ENCODE measurements at places on chromosomes 1 and 21.

DNA sequence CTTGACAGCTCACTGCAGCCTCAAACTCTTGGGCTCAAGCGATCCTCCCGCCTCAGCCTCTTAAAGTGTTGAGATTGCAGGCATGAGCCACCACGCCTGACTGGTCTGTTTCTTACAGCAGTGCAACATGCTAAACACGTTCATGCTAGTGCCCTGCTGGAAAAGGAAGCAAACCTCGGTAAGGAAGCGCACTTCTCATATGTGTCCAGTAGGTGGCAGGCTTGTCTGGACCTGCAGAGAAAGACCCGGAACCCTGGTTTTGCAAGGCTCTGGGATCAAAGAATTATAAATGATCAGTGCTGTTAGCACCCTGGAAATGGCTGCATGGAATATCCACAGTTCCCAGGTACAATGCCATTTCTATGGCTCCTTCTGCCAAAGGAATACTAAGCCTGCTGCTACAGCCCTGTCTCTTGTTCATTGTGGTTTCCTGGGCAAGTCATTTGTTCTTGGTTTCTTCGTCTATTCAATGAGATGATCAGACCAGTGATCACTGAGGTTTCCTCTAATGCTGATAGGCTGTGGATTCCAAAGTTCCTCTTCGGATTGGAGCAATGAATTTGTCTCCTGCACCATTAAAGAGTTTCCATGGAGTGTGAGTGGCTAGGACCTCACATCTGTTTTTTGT lies 15.9 kb downstream of the RNU5D-1 start:
- peak; percentile 73 for DNase-seq

- DNase-seq: peak; percentile 69
These were observed 25.0 kb upstream of the ZNF436 start for GRCh38 chr1:23394684-23395083.

- DNase-seq: no peak
These were observed 24.5 kb upstream of the SLC1A7 start for GRCh38 chr1:53166912-53167311.

- no peak for DNase-seq
These were observed 87.7 kb downstream of the SPATA17 start for GRCh38 chr1:217718873-217719272.

GRCh38 chr1:208157769-208158168 lies 86.4 kb downstream of the PLXNA2 start:
- DNase-seq: no peak

- DNase-seq: peak; percentile 75
These were observed 536.6 kb upstream of the NR5A2 start for GRCh38 chr1:199490769-199491527.

DNA sequence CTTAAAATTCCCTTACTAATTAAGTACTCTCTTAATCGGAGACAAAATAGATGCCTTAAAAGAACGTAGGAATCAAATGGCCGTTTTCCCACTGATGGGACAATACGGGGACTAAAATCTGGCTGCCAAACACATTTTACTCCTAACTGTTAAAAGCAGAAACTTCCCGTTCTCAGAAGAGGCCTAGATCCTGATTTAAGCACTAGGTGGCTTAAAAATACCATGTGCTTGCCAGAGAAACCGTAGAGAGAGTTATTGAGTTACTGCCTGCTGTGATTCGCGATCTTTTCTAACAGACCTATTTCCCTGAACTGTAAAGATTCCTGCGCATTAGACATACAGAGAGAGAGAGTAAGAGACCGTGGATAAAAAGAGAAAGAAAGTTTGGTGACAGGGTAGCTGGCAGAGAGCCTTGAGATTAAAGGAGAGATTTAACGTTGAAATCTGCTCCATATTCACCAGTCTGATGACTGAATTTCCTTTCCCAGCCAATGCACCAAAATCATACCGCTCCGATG lies 54.4 kb upstream of the STUM start:
- DNase-seq: no peak

GRCh38 chr1:84939151-84939550 lies 46.1 kb upstream of the LPAR3 start:
- peak; percentile 37 for DNase-seq

- DNase-seq: no peak
These were observed 430.1 kb upstream of the USP24 start for GRCh38 chr1:55645270-55645669.

DNA sequence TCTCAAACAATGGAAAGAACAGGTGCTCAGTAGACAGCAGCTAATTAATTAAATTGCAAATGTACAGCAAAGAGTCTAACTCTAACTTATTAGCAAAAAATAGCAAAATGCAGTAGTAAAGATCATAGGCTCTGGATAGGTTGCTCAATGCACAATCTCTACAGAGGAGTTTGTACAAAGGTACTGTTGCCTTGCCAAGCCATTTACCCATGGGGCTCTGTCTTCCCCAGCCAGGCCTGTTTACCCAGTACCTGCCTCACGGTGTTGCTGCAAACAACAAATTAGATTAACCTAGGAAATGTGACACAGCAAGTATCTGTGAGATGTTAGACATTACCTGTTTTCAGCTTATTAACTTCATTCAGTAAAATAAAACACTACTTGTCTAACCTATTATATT lies 222.0 kb downstream of the DENND1B start:
- no peak for DNase-seq

DNA sequence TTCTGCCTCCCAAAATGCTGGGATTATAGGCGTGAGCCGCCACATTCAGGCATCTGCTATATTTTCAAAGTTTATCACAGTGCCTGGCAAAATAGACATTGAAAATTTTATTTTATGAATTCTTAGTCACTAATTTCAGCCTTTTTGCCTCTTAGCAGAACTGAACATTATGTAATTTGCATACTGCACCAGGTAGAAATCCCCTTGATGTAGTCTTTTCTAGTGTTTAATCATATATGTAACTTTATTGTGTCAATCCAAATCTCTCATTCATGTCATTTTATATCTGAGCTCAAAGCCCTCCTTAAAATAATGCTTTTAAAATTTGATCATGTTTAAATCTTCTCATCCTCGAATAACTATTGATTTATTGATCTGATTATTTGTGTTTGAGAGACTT lies 19.2 kb downstream of the WDTC1 start:
- DNase-seq: no peak

DNA sequence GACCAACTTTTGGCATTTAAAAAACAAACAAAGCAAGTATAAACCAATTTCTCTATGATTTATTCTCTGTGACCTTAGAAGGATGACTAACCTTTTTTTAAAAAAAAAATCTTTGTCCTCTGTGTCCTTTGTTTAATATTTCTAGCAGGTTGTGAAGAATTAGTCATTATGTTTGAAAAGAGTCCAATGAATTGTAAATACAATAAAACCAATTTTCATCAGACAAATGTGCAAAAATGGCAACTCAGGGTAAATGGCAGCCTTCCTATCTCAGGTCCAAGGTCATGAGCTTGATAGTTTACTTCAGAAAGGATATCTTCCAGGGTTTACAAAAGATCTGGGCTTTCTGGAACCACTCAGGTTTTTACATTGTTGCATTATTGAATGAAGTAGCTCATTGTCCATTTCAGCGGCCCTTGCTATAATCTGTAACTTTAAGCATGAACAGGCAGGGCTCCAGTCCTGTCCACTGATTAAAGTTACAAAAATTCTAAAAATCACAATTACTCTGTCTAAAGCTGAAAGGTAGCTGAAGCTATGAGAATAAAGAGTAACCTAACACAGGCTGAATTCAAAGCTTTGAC lies 11.7 kb upstream of the MAP3K21 start:
- DNase-seq: no peak

DNA sequence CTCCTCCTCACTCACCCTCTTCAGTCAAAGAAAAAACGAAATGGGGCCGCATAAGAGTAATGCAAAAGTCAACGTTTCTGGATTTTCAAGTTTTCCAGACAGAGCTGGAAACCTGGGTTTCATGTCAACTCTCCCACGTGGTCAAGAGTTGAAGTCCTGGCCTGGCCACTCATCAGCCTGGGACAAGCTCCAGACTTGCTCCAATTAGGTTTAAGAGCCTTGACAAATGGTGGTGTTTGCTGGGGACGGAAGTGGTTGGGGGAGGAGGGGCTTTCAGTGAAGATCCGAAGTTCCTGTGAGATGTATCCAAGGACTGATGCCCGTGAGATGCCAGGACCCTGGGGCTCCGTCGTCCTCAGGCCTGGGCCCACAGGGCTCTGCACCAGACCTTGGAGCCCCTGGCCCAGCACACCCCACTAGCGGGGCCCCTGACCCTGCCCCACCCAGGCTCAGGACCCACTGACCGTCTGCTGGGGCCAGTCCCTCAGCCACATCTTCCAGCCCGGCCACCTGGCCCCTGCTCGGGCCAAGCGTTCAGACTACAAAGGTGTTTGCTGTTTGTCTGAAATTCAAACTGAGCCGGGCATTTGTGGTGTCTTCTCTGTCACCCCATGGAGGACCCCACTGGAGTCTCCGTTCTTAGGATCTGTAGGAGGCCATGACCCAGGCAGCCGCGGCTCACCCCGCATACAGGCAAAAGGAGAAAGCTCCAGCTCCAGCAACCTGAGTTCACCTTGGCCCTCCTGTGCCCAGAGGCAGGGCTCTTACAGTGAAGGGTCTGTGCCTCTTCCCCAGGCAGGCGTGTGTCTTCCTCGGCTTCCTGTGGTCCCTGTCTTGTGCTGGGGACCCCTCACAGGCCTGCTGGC lies 53.3 kb downstream of the SIK1 start:
- no peak for DNase-seq

GRCh38 chr1:194476872-194477271 lies 1290.5 kb upstream of the B3GALT2 start:
- DNase-seq: peak; percentile 21

DNA sequence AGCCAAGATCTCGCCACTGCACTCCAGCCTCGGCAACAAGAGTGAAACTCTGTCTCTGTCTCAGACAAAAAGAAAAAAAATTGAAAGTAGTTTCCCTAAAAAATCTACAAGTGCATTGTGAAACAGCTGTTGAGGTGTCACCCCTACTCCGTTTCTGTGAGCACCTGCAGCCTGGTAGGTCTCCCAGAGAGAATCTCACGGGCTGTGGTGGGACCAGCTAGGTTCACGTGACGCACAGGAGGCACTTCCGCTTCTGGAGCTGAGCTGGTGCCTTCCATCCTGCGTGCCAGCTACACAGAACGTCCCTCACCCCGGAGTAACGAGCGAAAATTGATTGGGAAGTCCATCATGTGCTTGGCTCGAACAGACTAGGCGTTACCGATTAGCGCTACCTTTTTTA lies 66.8 kb downstream of the COL24A1 start:
- no peak for DNase-seq

DNA sequence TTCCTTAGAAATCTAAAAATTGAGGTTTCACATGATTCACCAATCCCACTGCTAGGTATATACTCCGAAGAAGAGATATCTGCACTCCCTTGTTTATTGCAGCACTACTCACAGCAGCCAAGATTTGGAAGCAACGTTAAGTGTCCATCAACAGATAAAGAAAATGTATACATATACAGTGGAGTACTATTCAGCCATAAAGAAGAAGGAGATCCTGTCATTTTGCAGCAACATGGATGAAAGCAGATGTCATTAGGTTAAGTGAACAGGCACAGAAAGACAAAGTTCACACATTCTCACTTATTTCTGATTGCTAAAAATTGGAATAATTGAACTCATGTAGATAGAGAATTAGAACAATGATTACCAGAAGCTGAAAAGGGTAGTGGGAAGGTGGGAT lies 56.4 kb downstream of the RABGAP1L start:
- no peak for DNase-seq

DNA sequence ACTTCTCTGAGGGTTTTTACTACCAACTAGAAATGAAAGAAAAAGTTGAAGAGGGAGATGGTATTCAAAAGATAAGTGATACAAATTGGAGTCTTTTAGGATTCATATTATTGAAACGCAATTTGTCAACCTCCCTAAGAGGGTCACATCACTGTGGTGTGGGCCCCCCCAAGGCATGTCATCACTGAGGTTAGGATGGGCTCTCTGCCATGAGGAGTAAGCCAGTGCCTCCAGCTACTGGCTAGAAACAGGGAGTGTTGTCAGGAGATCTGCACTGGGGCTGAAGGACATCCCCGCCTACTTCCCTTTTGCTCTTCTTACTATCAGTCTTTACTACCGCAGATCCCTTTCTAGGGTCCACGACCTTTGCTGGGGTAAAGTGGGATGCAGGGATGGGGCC lies 25.9 kb downstream of the ITSN1 start:
- peak; percentile 29 for DNase-seq

- peak; percentile 80 for DNase-seq
These were observed 318.1 kb downstream of the USP25 start for GRCh38 chr21:16047904-16048303.

- DNase-seq: no peak
These were observed 16.4 kb downstream of the RUNX1 start for GRCh38 chr21:35032474-35033263.

- no peak for DNase-seq
These were observed 5.5 kb downstream of the SLFNL1 start for GRCh38 chr1:41015897-41016470.

- DNase-seq: no peak
These were observed 107.5 kb downstream of the CHRM3 start for GRCh38 chr1:239493811-239494414.

GRCh38 chr21:38494703-38495102 lies 3.6 kb downstream of the ERG start:
- no peak for DNase-seq

DNA sequence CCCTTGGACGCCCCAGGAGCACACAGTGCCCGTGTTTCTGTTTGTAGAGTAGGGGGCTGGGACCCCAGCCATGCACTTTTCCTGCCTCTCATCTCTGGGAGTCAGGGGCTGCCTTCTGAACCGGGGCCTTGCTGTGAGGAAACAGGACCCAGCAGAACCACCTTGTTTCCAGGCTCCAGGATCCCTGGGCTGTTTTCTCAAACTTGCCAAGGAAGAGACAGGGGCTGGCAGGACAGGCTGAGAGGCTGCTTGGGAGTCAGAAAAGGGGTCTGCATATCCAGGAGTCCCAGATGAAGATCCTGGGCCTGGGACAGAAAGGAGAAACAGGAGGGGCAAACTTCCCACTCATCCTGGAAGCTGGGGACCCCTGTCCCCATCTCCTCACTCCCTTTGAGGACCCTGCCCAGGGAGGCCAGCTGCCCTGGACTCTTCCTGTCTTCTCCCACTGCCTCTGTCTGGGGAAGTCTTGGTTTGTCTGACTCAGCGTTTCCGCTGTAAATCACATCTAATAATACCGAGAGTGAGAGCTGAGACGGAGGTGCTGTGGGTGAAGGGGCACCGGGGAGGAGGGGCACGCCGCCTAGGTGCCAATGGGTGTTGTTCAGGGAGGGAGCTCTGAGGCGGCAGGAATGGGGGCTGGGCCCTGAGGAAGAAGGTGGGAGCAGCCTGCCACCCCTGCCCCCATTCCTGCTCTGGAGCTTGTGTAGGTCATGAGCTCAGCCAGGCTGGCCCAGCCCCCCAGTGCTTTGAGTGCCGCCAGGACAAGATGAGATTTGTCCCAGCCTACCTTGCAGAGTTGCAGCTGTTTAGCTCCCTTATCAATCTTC lies 16.7 kb downstream of the POU3F1 start:
- peak; percentile 62 for DNase-seq
